ENCODE measurements at places on chromosomes 4 and X.

- no peak for DNase-seq
These were observed 595.0 kb downstream of the ACTRT1 start for GRCh38 chrX:127457161-127457560.

DNA sequence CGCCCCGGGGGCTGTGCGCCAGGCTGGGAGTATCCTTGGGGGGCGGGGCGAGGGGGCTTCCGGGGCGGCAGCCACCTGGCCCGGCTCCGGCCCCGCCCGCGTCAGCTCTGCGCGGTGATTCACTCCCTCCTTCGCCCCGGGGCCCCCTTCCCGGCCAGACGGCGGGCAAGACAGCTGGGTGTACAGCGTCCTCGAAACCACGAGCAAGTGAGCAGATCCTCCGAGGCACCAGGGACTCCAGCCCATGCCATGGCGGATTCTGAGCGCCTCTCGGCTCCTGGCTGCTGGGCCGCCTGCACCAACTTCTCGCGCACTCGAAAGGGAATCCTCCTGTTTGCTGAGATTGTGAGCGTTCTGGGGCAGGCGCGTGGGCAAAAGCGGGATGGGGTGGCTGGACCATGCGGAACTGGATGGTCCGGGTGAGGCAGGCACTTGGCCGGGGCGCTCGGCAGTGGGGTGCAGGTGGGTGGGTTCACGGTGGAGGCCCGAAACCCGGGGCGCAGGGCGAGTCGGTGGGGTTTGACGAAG, at the start of gene PLP2:
TSS of gene PLP2 (plus strand) at position 147 of the 528 bp plus-strand sequence. CDS start at position 250, 103 bp downstream.
- DNase-seq, result peak; percentile 61

DNA sequence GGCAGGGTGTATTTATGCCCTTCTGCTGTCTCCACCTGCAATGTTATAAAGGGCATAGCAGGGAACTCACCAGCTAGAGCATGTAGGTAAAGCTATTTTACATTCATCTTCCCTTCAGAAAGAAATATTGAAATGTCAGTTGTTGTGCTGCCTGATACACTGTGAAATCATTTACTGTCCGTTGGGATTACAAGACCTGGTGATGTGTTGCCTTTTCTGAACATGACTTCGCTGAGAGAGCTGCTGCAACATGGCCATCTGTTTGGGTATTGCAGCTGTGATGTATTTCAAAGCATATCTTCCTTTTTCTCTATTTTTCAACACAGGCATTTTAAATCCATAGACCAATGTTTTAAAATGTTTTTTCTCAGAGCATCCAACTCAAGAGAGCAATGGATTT, 644.1 kb upstream of the GNPDA2 start:
- DNase-seq, result no peak

DNA sequence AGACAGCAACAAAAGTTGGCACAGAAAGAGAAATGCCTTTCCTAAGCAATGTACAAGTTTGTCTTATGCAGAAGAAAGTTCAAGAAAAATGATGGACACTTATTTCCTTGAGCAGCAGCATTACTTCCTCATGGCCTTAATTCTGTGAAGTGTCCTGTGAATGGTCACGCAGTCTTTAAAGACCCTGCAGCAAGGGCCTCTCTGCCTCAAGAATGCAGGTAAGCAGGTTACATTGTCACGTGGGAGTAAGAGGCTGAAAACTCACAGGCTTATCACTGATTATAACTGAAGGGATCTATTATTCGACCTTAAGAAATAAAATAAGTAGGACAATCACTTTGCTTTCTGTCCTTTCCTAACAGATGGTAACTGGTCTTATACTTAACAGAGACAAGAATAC, 109.1 kb downstream of the ATP8A1 start:
- DNase-seq, result no peak

- DNase-seq, result no peak
These were observed 18.7 kb downstream of the TMEM150C start for GRCh38 chr4:82543131-82543530.

- no peak for DNase-seq
These were observed 135.6 kb upstream of the EPHA5 start for GRCh38 chr4:65805936-65806335.

DNA sequence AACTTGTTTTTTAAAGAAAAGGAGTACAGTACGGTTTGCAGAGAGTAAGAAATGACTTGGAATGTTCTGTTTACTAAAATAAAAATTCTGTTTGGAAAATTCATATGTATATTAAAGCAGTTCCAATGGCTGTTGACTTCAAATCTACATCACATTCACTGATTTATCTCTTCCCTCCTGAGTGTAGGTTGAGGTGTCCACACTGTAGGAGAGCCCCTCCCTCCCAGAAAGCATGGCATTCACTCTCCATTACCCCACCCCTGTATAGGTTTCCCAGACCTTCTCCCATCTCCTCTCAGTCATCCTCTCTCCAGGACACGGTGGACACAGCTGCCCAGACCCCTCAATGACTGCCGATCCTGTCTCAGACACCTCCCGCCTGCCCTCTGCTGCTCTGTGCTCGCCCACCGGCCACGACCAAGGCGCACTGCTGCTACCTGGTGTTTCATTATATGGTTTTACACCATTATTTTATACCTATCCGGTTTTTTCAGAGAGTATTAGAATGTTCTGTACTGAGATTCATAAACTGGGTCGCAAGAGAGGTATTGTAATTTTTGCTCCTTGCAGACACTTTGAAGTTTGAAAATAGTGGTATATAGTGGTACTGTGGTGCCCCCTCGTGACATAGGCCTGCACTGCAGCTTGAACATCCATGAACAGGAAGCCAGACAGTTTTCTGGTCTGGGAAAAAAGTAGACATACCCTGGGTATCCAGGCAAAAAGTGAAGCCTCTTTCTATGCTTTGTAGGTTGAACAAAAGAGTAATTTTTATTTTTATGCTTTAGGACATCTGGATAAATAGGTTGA, 38.8 kb upstream of the BEX4 start:
- peak; percentile 44 for DNase-seq

DNA sequence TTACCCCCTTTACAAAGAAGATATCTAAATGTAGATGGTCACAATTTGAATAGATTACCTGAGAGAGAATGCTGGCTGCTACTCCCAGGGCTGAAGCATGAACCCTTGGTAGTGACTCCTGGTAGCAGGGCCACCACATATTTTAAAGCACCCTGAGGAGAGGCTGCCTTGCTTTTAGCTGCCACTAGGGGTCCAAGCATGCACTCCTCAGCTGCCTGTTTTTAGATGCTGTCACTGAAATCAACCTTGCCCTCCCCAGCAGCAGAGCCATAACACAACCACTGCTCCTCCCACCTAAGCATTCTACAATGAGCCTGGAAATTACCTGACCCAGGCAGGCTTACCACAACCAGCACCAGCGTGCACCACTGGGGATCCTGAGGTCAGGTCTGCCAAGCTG, 850.9 kb downstream of the FAM133A start:
- DNase-seq, result no peak

GRCh38 chrX:31209005-31209628, 137.3 kb upstream of the FTHL17 start:
- DNase-seq, result no peak

DNA sequence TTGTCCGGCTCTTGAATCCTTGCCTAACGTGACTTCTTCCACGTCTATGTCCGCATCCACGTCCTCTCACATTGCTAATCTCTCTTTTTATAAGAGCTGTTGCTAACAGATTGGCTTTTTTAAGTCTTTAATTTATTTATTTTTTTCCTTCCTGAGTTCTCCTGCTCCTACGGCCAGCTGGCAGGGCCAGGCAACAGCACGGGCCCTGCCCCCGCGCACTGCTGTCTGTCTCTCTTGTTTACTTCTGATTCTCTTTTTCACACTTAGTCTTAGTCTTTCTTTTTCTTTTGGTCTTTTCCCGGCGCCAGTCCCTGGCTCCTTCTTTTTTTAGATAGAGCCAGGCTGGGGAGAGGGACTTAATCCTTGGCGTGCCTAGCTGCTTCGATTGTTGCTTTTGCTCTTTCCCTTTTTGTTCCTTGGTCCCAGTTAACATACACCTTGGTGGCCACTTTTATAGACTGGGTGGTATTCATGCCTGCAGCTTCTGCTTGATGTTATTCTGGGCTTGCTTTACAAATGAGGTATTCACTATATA, 53.2 kb upstream of the RBMX start:
- DNase-seq, result no peak

- DNase-seq, result no peak
These were observed 51.2 kb upstream of the HCCS start for GRCh38 chrX:11059933-11060332.

DNA sequence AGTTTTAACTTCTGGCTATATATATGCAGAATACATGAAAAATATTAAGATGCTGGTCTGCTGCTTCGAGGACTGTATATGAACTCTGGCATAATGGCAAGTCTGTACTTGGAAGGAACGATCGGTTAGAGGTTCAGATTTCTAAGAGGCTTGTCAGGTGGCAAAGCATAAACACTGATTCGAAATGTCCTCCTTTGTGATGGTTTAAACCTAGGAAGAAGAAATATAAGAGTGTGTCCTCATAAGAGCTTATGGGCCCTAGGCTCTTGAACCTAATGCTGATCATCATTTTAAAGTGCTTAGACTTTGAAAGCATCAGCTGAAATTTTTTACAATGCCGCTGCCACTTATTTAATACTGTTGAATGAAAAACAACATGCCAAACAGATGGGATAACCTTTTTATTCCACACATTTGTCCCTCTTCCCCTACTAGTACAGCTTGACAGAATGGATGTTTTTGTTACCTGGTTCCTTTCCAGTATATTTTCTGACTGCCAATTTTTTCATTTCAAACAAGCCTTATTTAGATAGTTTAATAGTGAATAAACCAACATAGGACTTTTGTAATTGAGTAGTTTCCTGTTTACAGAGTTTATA, 8.8 kb downstream of the SPRY1 start:
- DNase-seq, result no peak

DNA sequence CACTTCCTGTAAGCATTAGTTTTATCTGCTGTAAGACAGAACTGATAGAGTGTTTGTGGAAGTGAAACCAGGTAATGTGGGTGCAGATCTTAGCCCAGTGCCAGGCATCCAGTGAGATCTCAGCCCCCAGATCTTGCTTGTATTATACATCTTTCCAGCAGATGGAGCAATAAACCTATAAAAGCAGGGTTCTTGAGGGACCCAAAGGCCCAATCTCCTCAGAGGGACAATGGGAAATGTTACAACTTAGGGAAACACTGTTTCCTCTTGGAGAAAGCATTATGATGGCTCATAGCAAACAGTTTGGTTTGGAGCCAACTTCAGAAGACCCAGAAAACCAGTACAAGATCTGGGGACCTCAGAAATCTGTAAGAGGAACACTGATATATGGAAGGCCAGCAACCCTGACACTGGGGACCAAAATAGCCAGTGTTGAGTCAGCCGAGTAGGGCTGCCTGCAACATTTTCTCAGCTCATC, 206.3 kb downstream of the SLC7A11 start:
- no peak for DNase-seq

DNA sequence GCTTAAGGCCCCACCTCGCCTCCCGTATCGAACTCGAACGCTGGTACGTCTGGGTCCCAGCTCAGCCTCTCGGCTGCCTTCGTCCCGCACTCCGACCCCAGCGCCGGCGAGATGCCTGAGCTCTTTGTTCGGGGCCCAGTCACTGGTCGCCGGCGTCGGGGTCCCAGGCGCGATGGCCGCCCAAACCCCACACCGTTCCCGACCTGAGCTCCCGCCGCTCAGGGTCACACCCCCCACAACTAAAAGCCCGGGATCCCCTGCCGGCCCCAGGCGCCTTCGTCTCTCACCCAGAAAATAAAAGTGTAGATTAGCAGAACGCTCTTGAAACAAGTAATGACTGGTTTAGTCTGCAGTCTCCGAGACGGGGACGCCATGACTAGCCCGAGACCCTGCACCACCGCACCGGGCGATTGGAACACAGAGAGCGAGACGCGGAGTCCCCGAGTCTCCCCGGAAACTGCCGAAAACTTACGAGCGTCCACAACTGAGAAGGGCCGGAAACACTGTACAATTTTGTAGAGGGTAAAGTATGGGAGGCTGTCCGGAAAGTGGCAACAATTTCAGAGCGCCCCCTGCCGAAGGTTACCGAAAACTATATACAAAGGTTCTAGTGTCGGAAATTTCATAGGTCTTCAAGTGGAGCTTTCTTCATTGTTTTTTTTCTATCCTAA, at the start of gene TSPAN6:
TSS of gene TSPAN6 (minus strand) at position 486 of the 671 bp plus-strand sequence. CDS start at position 374, 112 bp downstream.
- peak; percentile 67 for DNase-seq

- DNase-seq, result no peak
These were observed 204.9 kb downstream of the EVC2 start for GRCh38 chr4:5503336-5503936.

DNA sequence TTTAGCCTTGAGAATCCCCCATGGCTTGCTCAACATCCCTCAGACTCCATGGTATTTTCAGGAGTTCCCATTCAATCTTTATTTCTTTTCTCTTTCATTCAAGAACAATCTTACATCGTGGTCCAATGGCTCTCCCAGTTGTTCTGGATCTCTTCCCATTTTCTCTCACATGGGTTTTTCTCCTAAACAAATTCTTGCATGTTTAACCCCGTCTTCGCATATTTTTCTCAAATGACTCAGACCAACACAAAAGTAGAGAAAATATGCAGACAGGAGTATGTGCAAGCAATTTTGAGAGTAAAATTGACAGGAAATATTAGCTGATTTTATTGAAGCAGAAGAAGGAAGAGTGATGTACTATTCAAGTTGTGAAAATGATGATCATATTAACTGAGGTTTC, 396.4 kb upstream of the TRAM1L1 start:
- no peak for DNase-seq

DNA sequence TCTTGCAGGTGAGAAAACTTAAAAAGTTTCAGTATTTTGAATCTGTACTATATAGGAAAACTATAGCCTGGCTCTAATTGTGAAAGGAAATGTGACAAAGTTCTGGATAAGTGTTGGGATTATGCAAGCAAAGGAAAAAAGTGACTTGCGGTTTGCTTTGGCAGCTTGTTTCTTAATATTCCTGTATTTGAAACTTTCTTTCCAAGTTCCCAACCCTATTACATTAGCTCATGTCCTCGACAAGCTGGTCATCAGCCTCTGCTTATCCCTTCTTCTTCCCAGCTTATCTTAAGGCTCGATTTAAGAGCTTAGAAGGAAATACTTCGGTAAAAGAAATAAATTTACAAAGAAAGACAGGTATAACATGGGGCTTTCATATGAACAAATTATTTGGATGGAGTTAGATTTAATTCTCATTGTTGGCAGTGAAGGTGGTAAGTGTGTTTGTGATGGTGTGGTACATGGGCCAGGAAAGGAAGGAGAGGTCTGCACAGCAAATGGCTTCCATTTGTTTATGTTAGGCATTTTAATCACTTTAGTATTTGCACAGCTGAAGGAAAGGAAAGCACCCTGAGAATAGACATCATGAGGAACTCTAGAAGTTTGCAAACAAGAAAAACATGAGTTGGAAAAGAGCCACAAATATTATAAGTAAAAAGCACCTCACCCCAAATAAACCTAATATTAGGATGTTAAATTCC, 5.1 kb upstream of the MYOZ2 start:
- DNase-seq, result no peak

GRCh38 chr4:79253924-79254323, 71.9 kb downstream of the NAA11 start:
- no peak for DNase-seq

- DNase-seq, result no peak
These were observed 43.6 kb upstream of the AFAP1 start for GRCh38 chr4:7983296-7983695.
